ENCODE measurements at places on chromosomes 7 and 10. TPM values are rescaled to one million over a fixed set of nuclear protein-coding genes. Genes with fewer than 3 reads are reported as not detected.

- no peak for DNase-seq
Observed at GRCh38 chr7:133709036-133709880, 417.9 kb upstream of the LRGUK start.

DNA sequence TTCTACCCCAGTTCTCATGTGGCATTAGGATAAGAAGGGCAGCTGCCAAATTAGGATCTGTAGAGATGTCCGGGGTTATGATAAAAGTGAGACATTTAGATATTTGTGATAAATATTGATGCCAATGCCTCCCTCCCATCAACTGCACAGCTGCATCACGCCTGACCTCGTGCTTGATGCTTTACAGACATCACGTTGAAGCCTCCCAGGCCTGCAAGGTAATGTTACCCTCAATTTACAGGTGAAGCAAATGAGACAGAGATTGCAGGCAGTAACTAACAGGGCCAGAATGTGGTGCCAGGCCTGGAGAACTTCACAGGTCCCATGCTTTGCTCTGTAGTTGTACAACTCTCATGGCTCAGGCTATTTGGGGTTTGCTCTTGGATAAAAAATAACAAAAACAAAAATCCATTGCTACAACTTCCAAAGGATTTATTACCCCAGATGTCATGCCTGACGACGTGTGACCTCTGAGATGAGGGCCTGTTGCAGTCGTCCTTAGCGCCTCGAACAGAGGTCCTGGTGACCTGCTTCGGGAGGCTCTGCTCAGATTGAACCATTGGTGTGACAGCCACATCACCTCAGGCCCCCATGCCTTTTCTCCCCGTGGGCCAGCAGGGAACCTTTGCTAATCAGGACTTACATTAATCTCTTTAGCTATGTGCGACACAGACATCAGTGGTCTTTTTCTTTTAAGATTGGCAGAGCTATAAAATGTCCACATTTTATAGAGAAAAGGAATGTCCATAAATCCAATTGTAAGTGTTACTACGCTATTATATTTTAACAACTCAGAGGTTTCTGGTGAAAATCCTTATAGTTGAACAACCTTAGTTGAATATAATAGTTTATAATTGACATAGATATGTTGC, 169.3 kb downstream of the ADAM12 start:
- no peak for DNase-seq

GRCh38 chr7:151115836-151116418, 29.7 kb downstream of the AGAP3 start:
- DNase-seq: peak; percentile 57

GRCh38 chr7:25970356-25970755, 181.6 kb upstream of the NFE2L3 start:
- DNase-seq: no peak

The GPER1 gene
- total RNA-seq: 1.9 TPM
